ENCODE measurements at places on chromosomes 2 and 18.

GRCh38 chr2:2681711-2682251, 350.7 kb upstream of the MYT1L start:
- no peak for DNase-seq

- no peak for DNase-seq
Observed at GRCh38 chr2:181573140-181573736, 83.7 kb downstream of the CERKL start.

GRCh38 chr2:228599781-228600180, 418.3 kb upstream of the SPHKAP start:
- no peak for DNase-seq

DNA sequence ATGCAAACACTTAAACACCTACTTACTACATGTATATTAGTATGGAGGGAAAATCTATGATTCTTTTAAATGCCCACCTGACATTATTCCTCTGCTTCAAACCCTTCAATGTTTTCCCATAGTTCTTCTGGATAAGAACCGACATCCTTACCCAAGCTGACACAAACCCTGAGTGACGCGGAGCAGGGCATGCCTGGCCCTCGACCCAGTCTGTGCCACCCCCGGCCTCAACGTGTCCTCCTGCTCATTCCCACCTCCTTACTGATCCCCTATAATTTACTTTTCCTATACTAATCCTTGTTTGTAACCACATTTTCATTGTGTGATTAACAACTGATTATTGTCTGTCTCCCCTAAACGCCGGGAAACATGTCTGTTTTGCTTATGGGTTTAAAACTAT, 17.5 kb downstream of the KIDINS220 start:
- no peak for DNase-seq
